ENCODE measurements at places on chromosomes 12 and 14.

- no peak for DNase-seq
Measured at GRCh38 chr12:48907245-48907644, 18.0 kb downstream of the FKBP11 start.

- DNase-seq = no peak
Measured at GRCh38 chr14:22449600-22449905, 139.5 kb downstream of the DAD1 start.

DNA sequence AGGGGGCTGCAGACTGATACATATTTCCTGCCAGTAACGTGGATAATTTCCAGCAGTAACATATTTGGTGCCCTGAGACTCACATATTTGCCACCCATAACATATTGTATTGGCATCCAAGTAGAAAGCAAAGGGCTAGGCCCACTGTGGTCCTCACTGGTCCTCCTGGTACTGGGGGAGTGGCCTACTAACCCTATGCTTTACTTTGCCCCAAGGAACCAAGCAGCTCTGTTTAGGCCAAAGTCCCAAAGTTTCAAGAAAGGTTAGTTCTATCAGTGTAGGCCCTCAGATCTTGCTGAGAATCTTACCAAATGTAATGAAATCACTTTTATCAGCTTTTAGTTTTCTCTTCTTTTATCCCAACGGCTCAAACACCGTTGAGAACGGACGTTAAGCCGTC is 35.4 kb upstream of the NAP1L1 start:
- DNase-seq = no peak

DNA sequence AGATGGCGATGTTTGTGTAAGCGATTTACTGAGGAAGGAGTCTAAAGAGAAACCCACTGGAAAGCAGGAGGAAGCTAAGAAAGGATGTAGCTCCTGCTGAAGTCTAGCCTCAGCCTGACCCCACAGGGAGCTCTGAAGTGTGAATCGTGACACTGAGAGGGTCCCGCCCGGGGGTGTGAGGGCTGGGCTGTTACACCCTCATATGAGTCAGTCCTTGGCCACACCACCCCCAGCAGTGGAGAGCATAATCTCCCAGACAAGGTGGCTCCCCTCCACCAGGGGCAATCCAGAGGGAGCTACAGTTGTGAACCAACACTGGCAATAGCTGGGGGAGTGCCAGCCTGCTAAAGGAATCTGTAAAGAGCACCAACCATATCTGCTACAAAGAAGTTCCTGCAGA is 31.5 kb downstream of the SVOP start:
- peak; percentile 9 for DNase-seq

- DNase-seq = no peak
Measured at GRCh38 chr12:31929027-31929526, 30.1 kb upstream of the RESF1 start.

DNA sequence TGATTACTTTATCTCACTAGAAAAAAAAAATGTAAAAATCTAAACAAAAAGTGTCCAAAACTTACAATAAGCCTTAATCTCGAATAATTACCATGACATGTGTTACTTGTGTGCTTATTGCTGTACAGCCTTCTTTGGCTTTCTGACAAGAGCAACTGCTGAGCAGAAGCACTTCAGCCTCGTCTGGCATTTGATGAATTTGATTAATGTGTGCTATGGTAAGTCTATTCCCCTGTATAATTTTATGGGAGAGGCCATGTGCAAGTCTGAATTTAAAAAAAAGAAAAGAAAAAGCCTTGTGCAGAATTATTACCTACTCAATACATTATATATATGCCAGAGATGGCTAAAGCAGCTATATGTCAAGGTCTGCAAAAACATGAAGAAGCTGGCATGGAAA is 113.9 kb downstream of the AEBP2 start:
- DNase-seq = no peak

DNA sequence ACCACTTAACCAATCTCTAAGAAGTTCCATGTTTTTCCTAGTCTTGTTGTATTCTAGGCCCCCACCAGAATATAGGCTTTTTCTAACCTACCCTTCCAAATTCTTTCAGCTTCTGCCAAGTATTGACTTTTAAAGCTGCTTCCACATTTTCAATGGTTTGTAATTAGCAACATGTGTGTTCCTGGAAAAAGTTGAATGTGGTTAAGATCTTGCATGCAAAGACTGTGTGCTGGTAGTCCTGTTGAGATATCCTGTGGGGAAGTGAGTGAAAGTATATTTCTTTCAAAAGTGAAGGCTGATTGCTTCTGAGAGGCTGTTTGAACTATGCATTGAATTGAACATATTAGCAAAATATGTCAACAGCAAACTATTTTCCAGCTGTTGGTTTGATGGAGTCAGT is 646 bp upstream of the OR6C4 start:
- no peak for DNase-seq

DNA sequence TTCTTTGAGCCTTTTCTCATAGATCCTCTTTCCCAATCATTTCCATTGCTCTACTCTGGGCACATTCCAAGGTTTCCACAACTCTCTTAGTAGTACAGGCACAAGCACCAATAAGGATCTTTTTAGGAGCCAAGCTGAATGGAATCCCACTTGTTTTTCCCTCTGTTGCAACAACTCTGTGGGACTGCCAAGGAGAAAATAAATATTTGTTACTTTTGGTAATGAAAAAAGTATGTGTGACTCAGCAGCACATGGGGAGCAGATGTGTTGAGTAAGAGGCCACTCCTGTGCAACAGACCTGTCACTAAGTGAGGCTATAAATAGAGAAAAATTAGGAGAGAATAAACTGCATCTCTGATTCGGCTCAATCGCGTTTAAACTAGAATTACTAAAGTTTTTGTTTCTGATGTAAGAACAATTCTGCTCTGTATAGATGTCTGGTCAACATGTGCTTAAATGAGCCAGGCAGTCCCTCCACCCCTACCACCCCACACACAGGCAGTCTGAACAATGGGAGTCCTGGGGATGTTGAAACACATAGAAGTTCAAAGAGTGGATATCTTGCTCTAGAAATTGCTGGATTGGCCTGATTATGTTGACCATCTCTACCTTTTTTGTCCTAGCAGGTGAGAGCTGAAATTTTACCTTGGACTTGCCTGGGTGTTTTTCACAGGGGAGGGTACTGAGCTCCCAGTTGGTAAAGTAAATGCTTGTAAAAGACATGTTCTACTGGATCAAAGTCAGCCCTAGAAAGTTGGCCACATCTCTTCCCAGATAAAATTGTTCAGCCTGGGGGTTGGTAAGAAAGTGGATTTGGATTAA is 244.3 kb upstream of the NOVA1 start:
- DNase-seq = peak; percentile 85

DNA sequence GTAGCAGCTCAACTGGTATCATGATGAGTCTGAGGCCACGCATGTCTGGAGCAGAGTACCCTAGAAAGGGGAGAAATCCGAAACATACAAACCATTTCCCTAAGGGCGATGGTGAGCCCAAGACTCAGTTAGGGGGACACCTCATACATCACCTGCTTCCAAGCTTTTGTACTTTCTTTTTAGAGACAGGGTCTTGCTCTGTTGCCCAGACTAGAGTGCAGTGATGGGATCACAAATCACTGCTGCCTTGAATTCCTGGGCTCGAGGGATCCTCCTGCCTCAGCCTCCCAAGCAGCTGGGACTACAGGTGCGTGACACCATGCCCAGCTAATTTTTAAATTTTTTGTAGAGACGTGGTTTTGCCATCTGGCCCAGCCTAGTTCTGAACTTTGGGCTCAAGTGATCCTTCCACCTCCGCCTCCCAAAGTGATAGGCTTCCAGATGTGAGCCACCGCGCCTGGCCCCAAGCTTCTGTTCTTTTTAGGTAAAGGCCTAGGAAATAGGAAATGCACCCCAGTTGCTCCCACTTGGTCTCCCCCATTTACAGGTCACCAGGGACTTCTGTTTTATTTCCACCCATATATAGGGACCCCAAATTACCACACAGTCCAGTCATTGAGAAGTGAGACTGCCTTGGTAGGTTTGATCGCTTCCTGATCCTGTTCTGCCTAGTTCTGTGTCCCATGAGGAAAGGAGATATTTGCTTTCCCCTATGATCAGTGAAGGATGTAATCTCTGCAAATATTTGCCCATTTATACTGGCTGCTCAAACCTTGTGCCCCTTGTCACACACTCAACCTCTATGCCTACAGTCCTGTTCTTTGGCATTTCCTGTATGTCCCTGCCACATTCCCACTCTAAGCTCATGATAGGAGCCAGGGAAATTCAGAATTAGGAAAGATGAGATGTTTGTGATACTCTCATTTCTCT is at the start of gene APOF:
Gene APOF, minus strand, starts transcription at position 728 of the 930 bp plus-strand sequence. Its CDS starts 112 bp downstream, at position 616.
- no peak for DNase-seq
